Stimulated activated CD4-positive, alpha-beta T cell treated with anti-CD3 and anti-CD28 coated beads, Interleukin-15, amount 100 ng/mL, for 24 hours (primary cell): ENCODE measurements at places on chromosomes 5 and 9.

- DNase-seq, result no peak
Observed at GRCh38 chr9:137009938-137010732, 13.8 kb upstream of the CLIC3 start.

- DNase-seq, result no peak
Observed at GRCh38 chr5:145084834-145085233, 750.3 kb downstream of the PRELID2 start.

- no peak for DNase-seq
Observed at GRCh38 chr5:141945511-141946051, 12.4 kb downstream of the PCDH12 start.

DNA sequence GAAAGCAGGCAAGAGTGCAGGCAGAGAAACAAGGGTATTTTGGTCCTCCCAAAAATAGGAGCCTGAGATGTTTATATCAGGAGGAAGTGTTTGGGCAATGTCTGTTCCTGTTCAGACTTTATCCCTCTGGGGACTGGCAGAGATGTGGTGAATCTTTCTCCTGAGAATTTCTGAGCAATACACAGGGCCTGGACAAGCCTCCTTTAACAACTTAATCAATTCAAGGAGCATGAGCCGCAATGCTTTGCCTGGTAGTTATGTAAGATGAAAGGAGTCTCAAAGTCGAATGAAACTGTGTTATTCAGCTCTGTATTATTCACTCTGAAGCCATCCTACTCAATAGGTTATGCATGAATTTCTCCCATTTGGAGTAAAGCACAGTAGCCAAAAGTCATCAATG, 365.6 kb downstream of the MAN2A1 start:
- no peak for DNase-seq

GRCh38 chr5:163407034-163407655, 30.2 kb upstream of the CCNG1 start:
- no peak for DNase-seq

- peak; percentile 48 for DNase-seq
Observed at GRCh38 chr9:128068386-128069205, 564 bp downstream of the SLC25A25 start.

DNA sequence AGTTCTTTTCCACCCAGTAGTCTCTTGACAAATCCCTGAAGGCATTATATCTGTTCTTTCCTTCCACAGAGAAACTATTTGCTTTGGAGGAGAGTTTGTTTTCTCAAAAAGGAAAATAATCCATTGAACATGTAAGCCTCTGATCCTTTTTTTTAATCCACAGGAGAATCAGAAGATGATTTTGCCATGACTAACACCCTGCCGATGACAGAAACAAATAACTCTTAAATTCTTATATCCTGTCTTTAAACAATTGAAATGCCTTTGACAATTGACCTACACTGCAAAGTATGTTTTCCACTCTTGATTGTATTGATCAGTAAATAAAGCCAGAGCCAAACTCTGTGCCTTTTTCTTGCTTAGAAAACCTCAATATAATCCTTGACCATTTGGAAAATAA, 666.4 kb upstream of the CTNND2 start:
- no peak for DNase-seq

DNA sequence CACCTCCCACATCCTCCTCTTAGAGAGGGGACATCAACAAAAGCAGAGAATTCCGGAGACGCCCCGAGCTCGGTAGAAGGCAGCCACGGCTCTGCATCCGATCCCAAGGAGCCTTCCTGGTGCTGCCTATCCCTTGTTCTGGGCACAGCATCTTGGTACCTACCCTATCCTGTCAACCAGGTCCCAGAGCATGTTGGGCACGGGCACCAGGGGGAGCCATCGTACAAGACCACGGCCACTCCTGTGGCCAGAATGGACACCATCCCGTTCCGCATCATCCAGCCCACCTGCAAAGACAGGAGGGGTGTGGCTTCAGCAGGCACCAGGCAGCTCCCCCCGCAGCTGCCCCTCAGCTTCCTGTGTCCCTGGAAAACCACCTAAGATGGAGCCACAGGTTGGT, 62.7 kb upstream of the ZNF354A start:
- DNase-seq, result peak; percentile 49

DNA sequence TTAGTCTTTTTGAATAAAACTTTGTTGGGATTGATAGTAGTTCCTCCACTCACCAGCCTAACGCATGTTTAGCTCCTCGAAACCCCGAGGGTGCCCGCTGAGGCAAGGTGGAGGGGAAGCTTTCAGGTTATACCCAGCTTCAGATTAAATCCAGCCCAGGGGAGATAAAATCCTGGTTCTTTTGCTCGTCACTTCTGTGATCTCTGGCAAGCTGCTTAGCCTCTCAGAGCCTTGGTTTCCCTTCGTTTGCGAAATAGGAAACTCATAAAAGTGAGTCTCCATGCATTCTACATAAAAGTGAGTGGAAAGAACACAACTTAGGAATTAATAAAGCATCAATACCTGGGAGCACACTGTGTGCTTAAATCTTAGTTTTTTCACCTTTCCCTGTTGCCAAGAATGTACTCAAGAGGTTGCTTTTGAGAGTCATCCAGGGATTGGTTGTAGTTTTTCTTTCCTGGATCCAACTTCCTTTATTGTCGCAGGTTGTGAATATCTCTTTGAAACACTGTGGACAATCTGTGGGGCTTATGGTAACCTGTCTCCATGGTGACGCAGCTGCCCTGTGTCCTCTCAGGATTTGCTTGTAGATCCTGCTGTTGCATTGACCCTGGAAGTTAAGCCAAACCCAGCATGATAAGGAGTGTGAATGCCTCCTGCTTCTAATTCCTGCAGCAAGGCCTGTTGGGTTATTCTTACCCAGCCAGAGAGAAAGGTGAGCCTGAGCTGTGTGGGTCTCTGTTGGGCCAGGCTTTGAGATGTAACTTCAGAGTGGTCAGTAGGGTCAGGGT, 2.0 kb downstream of the GALNT12 start:
- DNase-seq, result no peak

DNA sequence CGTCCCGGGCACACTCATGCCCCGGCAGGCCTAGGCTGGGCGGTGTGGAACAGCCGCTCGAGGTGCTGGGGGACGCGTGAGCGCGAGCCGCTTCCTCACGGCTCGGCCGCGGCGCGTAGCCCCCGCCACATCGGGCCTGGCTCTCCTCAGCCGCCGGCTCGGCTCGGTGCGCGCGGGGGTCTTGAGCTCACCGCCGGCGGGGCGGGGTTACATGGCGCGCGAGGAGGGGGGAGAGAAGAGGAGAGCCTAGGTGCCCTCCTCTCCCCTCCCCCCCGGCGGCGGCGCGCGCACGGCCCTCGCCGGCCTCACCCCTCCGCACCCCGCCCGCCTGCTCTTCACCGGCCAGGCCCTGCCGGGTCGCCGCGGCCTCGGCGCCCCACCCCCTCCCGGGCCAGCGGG, 7.7 kb downstream of the RANBP6 start:
- DNase-seq, result peak; percentile 83

- DNase-seq, result no peak
Observed at GRCh38 chr5:92652756-92653155, 928.3 kb downstream of the NR2F1-AS1 start.

DNA sequence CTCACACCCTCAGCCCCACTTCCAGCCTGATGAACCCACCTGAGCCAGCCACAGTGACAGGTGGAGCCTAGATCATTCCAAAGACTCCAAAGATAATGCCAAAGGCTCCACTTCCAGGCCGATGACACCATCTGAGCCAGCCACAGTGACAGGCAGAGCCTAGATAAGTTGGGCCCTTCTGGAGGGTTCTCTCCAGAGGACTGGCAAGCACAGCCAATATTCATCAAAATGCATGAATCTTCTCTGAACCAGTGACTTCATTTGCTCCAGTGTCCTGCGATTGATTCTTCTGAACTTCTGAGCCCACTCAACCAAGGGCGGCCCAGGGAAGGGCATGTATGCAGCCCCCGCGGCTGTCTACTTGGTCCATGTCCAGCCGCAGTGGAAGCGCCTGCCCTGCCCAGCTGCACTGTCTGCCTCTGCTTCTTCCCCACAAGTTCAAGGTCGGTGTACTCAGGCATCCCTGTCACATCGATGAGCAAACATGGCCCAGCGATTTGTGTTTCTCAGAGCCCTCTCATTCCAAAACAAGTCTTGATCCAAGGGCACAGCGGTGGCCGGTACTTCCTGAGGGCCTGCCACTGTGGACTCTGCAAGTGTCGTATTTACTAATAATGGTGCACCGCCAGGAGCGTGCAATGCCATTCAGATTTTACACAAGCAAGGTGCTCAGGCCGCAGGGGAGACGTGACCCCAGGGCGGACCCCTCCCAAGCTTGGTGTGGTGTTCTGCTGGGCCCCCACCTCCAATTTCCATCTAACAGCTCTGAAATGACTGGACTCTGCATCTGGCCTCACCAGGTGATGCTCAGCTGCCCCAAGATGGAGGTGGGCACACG, 107.0 kb downstream of the VAV2 start:
- no peak for DNase-seq

DNA sequence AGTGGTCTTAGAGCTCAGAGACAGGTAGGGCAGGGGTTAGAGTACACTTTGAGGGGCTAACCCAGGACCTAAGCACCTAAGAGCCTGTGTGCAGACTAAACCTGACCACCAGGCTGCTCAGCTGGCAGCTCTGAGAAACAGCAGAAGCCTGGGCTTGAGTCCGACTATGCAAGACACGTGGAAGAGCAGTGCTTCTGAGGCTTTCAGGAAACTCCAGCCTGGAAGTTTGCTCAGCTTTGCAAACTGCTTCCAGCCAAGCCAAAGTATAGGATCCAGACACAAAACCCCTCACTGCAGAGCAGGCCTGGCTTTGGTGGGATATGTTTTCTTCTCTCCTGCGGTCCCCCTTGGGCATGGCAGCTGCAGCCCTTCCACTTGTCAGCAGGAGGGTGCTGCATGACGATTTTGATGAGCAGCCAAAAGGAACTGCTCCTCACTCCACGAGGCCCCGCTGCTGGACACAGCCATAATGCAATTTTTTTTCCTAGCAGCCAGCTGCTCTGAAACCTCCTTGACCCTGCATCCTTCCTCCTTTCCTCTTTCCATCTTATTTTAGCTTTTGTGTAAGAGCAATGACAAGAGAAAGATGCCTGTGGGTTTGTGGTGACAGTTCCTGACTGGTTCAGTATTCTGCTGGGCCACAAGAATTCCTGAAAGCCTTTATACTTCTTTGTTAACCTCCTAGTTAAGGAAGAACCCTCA, 123.1 kb downstream of the LIFR start:
- DNase-seq, result no peak

DNA sequence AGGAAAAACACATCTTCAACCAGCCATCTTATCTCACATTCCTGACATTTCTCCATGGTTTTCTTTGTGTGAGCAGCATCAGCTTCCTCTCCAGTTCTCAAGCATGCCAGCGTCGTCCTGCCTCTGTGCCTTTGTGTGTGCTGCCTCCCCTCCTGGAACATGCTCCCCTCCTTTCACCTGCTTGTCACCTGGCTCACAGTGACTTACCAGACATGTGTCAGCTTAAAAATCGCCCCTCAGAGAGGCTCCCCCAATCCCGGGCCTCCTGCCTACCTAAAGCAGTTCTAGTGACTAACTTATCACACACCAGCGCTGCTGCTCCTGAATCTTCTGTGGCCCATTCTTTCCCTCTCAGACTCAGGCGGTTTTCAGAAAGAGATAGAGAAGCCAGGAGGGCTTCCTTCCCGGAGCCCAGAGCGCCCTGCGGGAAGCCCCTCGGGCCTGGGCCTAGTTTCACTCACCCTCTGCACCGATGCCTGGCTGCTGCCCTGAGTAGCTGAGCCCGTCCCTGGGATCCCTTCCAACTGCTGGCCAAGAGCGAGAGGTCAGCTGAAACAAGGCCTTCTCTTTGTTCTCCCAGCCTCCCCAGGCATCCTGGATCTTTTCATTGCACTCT, 51.1 kb upstream of the MVB12B start:
- no peak for DNase-seq

DNA sequence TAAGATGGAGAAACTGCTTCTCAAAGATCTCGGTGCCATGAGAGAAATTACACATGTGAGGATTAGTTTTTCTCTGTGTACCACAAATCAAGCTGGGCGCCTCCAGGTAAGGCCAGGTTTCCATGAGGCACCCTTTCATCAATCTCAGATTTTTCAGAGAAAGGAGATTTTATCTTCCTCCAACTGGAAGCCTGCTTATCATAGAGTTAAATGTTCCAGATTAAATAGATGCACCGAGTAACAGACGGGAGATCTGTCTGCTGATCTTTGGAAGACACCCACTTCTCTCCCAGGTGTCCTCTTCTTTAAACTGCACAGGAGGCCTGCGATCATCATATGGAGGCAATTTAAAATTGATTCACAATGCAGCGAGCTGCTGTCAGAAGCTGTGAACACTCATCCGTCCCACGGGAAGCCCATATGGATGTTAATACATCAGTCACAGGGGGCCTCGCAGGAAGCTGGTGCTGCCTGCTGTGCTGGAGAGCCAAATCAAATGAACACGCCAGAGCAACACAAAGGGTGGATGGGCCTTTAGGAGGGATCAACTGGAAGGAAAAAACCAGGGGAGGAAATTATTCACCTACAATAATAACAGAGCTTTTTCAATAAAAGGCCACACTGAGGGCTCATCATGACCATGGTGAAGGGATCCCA, 93.3 kb downstream of the TLE1 start:
- no peak for DNase-seq

DNA sequence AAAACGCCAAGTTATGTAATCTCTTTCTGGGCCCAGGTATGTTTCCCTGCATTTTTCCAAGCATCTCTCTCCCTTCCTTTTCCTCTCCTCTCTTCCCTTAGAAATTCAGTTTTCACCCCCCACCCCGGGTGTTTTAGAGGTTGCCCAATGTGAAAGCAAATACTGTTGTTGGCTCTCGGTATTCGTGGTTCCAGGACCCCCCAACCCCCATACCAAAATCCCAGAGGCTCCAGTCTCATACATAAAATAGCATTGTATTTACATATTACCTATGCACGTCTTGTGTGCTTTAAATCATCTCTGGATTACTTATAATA, 48.8 kb downstream of the ACER2 start:
- DNase-seq, result no peak

DNA sequence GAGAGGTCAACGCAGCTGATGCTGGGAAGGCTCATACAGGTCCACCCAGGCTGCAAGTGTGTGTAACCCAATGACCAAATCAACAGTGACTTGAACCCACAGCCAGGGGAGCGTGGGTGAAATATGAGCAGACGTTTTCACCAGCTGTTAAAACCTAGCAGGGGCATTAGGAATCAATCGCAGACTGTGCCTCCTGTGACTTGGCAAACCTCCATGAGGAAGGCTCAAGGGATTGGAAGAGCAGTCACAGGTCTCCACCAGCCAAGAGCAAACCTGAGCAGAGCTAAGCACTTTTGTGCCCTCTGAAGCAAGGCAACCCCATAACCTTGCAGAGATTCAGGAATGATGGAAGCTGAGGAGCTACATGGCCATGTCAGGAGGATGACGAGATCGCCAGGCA, 25.5 kb downstream of the INSYN2B start:
- no peak for DNase-seq
